WERI-Rb-1 (cell line): ENCODE measurements at places on chromosomes 2 and 18.
A peak's percentile ranks its signal among the peaks of the same experiment; 100 is the strongest.

GRCh38 chr2:152354909-152355308 lies 19.9 kb downstream of the FMNL2 start:
- no peak for DNase-seq

- DNase-seq, result no peak
Measured at GRCh38 chr2:141311430-141311829, 819.4 kb downstream of the LRP1B start.

GRCh38 chr2:26462511-26463243 lies 15.2 kb downstream of the OTOF start:
- peak; percentile 85 for DNase-seq

DNA sequence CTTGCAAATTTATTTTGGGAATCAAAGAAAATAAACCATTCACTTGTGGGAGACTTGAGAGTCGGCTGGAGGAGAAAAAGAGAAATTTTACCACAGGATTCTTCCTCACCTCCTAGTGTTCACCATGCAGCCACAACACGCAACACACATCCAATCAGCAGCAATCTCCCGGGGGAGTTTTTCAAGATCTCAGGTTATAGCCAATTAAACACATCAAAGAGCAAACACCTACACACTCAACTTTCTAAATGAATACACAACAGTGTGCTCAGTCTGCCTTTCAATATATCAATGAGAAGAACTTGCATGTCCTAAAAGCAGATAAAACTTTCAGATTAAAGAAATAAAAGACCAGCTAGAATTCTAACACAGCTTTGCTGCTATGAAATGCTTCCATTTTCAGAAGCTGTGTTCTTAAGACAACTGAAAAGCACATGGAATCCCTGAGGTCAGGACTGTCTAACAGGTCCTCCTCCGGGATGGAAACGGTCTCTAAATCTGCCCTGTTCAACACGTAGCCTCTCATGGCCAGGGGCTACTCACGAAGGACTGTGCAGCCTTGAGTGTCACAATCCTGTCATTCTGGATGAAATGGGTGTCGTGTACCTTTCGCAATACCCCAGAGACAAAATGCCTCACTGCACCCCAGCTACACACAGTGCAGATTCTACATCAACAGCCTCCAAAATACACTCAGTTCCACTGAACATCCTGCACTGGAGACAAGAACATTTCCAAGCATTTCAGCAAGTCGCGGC lies 84.2 kb downstream of the ZNF516 start:
- no peak for DNase-seq

DNA sequence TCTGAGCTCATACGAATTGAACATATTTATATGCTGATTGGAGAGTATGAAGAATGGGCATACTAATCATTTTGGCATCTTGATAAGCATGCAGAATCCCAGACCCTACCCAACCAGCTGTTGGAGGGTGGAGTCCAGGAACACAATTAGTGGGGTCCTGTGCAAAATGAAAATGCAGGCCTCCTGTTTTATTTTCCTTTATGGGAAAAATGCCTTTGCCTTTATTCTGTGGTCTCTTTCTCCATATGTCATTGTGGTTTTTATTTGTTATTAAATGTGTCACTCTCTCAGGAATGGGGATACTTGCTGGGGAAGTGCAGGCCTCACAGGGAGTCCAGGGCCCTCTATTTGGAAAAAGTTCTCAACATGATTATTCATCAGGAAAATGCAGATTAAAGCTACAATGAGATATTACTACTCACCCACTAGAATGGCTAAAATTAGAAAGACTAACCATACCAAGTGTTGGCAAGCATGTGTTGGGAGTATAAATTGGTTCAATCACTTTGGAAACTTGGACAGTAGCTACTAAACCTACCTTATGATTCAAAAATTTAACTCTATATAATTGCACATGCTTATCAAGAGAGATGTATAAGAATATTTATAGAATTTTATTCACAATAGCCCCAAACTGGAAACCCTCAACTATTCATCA lies 223.1 kb upstream of the FBXO11 start:
- no peak for DNase-seq

DNA sequence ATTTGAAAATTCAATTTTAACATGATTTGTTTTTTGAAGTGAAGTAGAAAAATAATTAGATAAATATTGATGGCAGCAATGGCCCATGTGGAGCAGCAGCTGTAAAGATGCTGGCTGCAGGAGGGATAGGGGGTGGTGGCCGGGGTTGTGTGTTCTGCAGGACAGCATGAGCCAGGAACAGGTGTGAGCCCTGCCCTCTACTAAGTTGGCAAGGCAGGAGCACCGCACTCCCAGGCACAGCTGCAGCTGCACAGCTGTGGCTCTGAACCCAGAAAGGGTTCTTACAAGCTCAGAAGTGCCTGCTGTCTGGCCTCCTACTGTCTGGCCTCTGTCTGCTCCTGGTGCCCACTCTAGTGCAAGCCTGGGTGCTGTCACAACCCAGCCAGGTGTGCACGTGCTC lies 10.0 kb upstream of the DUSP19 start:
- no peak for DNase-seq

GRCh38 chr2:146547236-146547635 lies 1297.6 kb upstream of the ACVR2A start:
- DNase-seq, result no peak

DNA sequence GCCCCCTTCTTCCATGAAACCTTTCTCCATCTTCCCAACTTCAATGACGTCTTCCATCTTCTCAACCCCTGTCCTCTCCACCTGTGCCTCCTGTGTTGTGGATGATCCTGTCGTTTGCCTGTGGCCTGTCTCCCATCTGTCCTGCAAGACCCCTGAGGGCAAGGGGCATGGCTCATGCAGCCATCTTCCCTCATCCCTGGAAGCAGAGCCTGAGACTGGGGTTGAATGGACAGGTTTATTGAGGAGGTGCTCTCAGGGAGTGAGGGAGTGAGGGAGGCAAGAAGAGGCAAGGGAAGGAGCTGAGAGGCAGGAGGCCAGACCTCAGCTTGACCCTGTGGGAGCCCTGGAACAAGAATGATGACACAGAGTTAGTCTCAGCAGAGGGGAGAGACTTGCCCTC lies 7.3 kb downstream of the SPATA3 start:
- DNase-seq, result no peak

- DNase-seq, result no peak
Measured at GRCh38 chr2:97769711-97770110, 56.3 kb downstream of the ZAP70 start.
